ENCODE measurements at places on chromosomes 5 and 9.
A peak's percentile ranks its signal among the peaks of the same experiment; 100 is the strongest.

DNA sequence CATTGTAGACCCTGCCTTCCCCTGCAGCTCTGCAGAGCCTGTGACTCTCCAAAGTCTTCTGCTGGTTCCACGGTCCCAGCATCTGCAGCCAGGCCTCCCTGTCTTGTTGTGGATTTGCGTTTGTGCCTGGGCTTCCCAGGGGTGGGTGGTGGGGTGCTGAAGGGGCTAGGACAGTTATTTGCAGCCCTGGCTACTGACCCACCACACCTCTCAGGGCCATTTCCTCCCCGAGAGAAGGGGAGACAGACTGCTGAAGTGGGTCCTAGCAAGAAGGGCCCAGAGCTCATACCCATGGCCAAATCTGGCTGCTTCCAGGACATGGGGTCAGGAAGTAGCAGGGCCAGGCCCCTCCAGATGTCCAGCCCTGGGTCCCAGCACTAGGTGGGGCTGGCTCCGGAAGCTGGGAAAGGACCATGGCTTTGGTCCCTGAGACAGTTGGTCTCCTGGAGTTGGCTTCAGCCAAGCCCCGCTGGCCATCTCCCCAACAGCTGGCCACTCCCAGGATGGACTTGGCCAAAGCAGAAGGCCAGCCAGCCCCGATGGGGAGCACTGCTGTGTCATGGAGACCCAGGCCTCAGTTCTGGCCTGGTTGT is 26.3 kb downstream of the GSN start:
- no peak for DNase-seq

DNA sequence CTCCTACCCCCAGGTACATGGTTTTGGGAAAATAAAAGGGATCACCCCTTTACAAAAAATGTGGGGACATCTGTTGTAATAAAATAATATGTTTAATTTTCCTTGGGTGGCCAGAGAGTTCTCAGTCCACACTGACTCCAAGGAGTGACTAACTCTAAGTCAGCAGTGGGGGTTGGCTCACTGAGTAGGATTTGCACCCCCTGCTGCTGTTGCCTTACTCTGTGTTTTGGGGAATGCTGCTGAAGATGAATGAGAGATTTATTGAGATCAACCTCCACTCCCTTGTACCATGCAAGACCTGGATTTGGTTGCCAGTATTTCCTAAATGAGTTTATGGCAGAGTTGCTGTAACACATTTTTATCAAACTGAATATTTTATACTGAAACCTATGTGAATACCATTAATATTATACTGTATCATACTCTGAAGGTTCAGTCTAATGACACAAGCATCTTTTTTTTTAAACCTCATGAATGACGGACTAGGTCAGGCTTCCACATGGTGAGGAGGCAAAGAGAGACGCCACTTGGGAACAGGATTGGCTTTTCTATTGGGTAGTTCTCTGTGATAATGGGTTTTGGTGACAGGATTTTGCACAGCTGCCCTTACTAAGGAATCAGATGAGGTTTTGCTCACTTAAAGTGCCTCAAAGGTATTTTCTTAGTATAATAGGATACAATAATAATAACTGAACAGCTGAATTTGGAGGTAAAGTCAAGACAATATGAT is 121.3 kb upstream of the OSMR start:
- DNase-seq: no peak

- no peak for DNase-seq
These were observed 5.9 kb downstream of the TRIO start for GRCh38 chr5:14148890-14149671.

DNA sequence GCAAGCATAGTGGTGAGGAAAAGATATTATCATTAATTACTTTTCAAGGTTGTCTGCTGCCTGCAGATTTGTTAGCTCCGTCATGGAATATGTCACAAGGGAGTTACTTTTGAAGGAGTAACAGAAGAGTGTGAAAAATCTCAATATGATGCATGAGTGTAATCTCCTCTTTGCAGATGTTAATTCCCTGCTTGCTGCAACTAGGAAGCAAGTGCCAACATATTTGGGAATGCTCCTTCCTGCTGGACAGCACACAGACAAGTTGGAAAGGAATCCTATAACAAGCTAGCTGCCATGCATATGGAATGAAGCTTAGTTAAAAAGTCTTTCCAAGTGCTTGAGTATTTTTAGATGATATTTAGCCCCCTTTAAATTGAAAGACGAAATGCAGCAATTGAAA is 2023.6 kb upstream of the CDH6 start:
- no peak for DNase-seq

- peak; percentile 15 for DNase-seq
These were observed 26.0 kb upstream of the SEMA4D start for GRCh38 chr9:89523948-89524347.

GRCh38 chr5:43469671-43470391 is 13.8 kb downstream of the TMEM267 start:
- no peak for DNase-seq

DNA sequence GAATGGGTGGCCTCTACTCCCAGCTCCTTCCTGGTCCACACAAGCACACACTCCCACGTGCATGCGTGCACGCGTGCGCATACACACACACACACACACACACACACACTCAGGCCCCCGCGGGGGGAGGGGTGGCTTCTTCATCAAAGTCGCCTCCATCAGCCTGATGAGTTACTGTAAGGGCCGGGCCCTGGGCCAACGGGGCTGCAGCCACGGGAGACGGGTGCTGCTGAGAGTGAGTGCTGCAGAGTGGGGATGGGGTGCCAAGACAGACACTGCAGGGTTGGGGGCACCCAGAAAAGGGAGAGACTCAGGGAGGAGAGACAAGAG is 18.1 kb downstream of the CNTFR start:
- DNase-seq: no peak

GRCh38 chr5:148626986-148627385 is 27.3 kb downstream of the HTR4 start:
- DNase-seq: no peak

DNA sequence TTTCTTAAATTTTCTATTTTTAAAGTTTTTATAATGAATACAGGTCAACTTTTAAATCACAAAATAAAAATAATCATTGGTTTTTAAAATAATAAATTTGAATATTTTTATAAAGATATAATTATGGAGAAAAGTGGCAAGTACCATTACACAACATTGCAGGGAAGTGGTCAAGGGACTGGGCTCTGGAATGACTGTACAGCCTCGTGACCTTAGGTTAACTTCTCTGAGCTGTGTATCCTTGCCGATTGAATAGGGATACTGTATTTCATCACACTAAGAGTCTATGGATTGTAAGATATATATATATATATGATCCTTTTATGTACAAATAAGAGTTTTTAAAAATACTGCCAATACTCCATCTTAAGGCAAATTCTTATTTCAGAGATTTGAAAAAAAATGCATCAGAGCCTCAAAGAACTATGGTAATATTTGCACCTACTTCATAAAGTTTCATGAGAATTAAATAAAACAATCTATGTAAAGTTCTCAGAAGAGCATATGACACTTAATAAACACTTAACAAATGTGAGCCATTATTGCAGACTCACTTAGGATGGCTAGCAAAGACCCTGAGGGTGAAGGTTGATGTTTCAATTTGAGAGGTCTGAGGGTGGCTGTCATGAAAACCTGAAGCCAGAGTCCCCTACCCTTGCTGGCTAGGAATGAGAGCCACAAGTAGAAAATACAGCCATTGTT is 136.5 kb downstream of the CCDC192 start:
- peak; percentile 77 for DNase-seq

DNA sequence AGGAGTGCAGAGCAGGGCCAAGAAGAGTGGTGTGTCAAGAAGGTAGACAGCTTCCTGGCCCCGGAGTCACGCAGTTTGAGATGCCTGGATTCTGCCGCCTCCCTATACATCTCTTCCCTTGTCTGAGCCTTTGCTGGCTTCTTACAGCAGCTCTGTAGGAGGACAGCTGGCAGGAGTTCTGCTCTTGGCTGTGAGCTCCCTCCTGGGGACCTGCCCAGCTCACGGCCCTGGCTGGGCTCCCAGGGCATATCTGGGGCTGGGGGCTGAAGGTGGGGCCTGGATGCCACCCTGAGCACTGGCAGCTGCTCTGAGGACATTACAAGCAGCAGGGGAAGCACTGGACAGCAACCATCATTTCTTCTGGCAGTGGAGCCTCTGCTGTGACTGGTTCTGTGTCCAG is 786 bp upstream of the TSSK1B start:
- DNase-seq: no peak

GRCh38 chr9:20032413-20033006 is 243.7 kb upstream of the SLC24A2 start:
- no peak for DNase-seq

GRCh38 chr5:157750320-157750719 is 6.8 kb downstream of the LSM11 start:
- no peak for DNase-seq

DNA sequence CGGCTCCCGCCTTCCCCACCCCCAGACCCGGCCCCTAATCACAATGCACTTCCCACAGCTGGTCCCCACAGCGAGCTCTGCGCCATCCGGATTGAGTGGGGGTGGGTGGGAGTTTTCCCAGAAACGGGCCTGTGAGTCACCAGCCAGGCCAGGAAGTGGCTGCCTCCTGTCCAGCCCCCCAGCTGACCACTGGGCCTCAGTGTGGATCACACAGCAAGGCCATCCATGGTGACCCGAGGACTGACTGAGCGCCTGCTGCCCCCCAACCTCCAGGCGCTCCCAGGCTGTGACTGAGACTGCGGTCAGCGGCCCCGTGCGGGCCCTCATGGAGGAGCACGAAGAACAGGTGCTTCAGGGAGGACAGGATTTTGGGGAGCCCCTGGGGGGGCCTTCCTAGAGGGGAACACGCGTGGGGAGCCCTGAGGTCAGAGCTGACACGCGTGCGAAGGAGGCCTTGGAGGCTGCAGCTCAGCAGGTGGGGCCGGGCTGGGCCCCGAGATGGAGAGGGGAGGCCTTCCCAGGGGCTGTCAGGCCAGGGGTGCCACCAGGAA is 48.3 kb upstream of the EGFL7 start:
- peak; percentile 12 for DNase-seq

- no peak for DNase-seq
These were observed 19.3 kb downstream of the PAEP start for GRCh38 chr9:135580664-135581380.

DNA sequence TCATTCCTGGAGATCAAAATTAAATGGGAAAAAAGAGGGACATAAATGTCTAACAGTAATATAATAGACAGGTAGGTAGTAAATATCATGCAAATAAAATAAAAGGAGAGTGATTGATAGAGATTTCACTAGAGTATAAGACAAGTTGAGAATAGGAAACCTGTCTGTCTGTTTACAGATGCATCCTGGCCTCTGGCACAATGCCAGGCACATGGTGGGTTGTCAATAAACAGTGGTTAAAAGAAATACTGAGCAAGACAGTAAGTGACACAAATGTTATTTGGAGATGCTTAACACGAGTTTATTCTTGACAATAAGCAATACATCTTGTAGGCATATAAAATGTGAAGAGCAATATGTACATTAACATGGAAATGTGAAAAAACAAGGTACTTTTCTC is 33.3 kb downstream of the RICTOR start:
- no peak for DNase-seq

GRCh38 chr5:110865400-110866094 is 126.7 kb downstream of the SLC25A46 start:
- no peak for DNase-seq

- peak; percentile 18 for DNase-seq
These were observed 14.1 kb downstream of the POLR3G start for GRCh38 chr5:90488791-90489190.

DNA sequence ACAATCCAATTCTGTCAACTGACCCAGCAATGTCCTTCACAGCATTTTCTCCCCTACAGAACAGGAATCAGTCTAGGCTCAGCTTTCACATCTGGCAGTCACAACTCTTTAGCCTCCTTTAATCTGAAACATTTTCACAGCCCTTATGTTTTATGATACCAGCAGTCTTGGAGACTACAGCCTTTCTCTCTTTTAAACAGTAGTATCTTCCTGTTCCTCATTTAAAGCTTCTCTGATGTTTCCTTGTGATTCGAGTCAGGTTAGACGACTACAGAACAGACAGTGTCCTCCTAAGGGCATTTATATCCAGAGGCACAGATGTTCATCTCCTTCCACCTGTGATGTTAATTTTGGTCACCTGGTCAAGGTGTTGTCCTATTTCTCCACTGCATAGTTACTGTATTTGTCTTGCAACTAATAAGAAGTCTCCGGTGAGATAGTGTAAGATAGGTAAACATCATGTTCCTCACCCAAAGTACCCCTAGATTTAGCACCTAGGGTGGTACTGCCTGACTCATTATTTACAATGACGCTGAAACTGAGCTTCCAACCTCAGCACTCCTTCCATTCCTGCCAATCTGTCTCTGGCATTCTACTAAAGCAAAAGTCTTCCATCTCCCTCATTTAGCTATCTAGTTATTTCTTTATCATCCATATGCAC is 20.7 kb downstream of the TTC39B start:
- DNase-seq: peak; percentile 27

GRCh38 chr5:178338126-178338749 is 105.6 kb upstream of the PHYKPL start:
- no peak for DNase-seq

- DNase-seq: no peak
These were observed at the start of gene SLC25A48 for GRCh38 chr5:135834639-135835529. Gene SLC25A48, plus strand, starts transcription at chr5:135834663. Its CDS starts 185 bp downstream, at chr5:135834848.

- DNase-seq: peak; percentile 60
These were observed 8.9 kb downstream of the CXCL14 start for GRCh38 chr5:135569755-135570452.

DNA sequence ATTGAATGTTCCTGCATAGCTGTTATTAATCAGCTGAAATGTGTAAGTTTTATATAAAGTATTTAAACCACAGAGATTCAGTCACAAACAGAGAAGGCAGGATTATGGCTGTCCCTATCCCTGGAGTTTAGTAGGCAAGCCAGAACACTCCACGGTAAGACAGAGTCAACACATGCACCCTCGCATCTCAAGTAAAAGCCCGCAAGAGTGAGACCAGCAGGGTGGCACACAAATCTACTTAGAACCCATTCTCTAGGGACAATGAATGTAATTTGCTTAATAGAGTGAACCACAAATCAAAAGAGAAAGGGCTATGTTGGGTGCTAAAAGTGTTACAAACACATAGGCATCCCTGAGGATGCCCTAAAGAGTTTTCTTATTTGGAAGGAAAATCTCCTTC is 35.1 kb downstream of the LPAR1 start:
- no peak for DNase-seq

GRCh38 chr5:147911427-147911826 is 5.1 kb upstream of the C5orf46 start:
- DNase-seq: no peak

- no peak for DNase-seq
These were observed 46.2 kb upstream of the NKD2 start for GRCh38 chr5:962386-962785.

DNA sequence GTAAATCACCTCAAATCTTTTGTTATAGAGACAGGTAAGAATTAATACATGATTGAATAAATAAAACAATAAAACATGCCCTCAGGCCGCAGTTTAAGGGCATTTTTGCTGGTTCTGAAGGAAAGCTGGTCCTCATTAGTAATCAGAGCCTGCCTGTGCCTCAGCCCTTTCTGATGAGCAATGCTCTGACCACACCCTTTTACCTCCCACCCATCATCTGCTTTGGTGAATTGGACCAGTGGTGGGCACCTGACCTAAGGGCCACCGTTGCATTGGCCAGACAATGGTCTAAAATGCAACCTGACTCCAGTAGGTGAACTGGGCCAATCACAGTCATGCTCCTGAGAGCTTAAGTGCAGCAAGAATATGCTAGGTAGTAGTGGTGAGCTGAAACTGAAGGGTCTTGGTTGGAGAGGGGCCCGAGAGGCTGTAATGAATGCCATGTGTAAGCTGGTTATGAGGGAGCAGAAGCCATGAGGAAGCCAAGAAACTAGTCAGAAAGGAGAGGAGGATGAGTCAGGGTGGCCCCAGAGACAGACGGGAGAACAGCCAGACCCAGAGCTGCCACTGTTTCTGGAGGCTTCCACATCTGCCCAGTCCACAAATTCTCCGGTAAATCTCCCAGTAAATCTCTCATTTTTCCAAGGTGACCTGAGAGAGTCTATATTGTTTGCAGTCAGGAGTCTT is 45.5 kb upstream of the ZSWIM6 start:
- no peak for DNase-seq

Measured in MV-4-11 (cell line).